ENCODE measurements at places on chromosomes 3 and 15. TPM values are rescaled to one million over a fixed set of nuclear protein-coding genes. Genes with fewer than 3 reads are reported as not detected.
A peak's percentile ranks its signal among the peaks of the same experiment; 100 is the strongest.

The TLR9 gene
- total RNA-seq: not detected

The GPR87 gene
- not detected for total RNA-seq

The PRTG gene
- total RNA-seq: 6.6 TPM

The PPP1R14D gene
- total RNA-seq: 197 TPM

The CSTA gene
- total RNA-seq: not detected

The SGO1 gene
- total RNA-seq: 3.2 TPM

DNA sequence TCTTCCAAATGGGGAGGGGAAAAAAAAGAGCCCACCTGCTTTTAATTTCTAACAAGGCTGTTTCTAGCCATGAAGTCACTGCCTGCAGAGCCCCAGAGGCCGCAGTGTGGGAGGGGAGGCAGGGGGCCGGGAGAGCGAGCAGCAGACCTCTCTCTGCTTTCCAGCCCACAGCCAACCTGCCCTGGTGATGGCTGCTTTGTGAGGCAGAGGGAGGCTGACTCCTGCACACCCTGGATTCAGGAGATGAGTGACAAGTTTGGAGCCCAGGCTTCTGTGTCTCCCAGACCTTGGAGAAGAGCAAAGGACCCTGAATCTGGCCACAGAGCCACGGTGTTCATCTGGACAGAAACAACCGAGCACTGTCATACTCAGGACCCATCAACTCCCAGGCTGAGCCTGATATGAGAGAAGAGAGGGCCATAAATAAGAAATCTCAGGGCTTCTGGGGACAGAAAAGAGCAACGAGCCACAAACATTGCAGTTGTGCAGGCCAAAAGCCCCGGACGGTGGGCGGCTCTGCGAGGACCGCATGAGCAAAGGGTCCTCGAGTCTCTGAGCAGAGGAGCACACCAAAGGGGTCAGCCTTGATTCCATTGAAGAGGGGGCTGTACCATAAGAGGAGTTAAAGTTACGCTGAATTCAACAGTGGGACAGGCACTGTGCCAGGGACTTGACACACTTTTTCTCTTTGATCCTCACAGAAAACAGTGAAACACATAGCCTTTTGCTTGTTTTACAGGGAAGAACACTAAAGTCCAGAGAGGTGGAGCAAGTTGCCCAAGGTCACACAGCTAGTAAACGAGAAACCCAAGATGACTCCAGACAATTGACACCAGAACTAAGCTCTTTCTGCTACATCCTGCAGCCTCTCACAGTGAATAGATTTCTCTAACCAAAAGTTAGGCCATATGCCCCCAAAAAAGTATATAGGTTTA lies 97.2 kb downstream of the SEMA5B start:
- no peak overlapping the region for H3K27ac ChIP-seq
- no peak overlapping the region for H3K4me3 ChIP-seq
- H3K27me3 ChIP-seq: no peaks in the 10 kb centered on the region
- DNase-seq: no peak

DNA sequence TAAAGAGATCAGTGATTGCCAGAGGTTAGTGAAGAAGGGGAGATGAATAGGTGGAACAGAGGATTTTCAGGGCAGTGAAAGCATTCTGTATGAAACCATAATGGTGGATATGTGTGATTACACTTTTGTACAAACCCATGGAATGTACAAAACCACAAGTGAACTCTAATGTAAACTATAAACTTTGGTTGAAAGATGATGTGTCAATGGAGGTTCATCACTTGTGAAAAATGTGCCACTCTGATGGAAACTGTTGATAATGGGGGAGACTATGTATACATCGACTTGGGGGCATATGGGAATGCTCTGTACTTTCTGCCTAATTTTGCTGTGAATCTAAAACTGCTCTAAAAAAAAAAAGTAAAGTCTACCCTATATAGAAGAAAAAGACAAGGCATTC lies 68.7 kb upstream of the ARHGEF3 start:
- no peaks in the 10 kb centered on the region for H3K27me3 ChIP-seq
- H3K27ac ChIP-seq: no peak overlapping the region
- no peaks in the 10 kb centered on the region for H3K36me3 ChIP-seq
- H3K4me3 ChIP-seq: no peak overlapping the region

DNA sequence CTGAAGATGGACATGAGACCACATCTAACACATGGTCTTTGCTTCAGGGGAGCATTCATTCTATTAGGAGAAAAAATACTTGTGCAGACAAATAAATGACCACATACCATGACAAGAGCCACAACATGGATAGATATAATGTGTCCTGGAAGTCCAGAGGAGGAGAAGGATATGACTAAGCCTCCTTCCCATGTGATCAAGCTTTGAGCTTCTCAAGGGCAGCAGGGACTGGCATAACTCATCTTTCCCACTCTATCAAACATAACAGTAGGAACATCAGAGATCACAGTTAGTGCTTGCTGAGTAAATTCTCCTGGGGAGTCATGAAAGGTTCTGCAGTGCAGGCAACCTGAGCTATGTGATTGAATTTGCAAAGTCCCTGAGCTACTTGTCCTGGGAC lies 86.0 kb upstream of the LPP start:
- DNase-seq: no peak
- no peaks in the 10 kb centered on the region for H3K36me3 ChIP-seq
- no peak overlapping the region for H3K4me3 ChIP-seq
- H3K4me1 ChIP-seq: no peaks in the 10 kb centered on the region
- no peaks in the 10 kb centered on the region for H3K27me3 ChIP-seq
- no peak overlapping the region for H3K27ac ChIP-seq

DNA sequence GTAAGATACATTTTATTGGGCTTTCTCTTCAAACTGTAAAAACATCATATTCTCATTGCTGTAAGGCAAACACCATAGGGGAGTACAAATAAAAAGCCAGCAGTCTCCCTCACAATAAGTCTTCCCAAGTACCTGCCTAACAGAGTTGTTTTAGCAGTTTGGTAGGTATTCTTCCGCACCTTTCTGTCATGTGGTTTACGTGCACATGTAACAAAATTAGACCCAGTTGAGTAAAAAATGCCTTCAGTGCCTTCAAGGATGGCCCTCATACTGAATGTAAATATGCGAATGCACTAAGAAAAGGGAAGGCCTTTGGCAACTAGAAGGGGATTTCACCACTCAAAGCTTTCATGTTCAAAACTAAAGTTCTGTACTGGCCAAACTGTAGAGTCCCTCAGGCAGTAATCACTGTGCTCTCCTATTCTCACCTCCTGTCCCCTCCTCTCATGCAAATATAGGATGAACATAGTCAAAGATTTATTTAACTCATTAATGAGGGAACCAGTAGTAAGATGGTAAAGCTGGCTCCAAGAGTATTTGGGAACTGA lies 26.4 kb downstream of the USP3 start:
- H3K4me1 ChIP-seq: no peaks in the 10 kb centered on the region
- H3K36me3 ChIP-seq: no peaks in the 10 kb centered on the region
- no peak overlapping the region for H3K4me3 ChIP-seq
- no peak overlapping the region for H3K27ac ChIP-seq

GRCh38 chr3:76991165-76991564 lies 48.7 kb upstream of the ROBO2 start:
- H3K4me3 ChIP-seq: no peak overlapping the region
- no peak overlapping the region for H3K27ac ChIP-seq
- H3K4me1 ChIP-seq: no peaks in the 10 kb centered on the region
- H3K27me3 ChIP-seq: no peaks in the 10 kb centered on the region

DNA sequence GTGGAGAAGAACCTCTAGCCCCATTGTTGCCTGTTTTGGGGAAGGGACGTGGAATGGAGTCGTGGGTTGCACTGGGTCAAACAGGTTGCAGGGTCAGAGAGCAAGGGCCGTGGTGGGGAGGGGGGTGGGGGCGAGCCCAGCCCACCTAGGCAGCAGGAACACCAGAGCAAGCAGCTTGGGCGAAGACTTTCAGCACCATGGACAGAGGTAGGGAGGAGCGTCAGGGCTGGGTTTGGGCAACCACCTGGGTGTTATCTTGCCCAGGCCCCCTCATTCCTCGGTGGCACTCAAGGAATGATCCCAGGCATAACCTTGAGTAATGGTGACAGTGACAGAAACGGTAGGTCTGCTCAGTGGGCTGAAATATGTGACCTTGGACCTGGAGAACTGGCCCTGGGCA lies 45.9 kb upstream of the TMEM115 start:
- no peak overlapping the region for H3K4me3 ChIP-seq
- H3K36me3 ChIP-seq: no peaks in the 10 kb centered on the region
- H3K27ac ChIP-seq: no peak overlapping the region
- no peaks in the 10 kb centered on the region for H3K4me1 ChIP-seq
- no peak for DNase-seq
- H3K27me3 ChIP-seq: no peaks in the 10 kb centered on the region

DNA sequence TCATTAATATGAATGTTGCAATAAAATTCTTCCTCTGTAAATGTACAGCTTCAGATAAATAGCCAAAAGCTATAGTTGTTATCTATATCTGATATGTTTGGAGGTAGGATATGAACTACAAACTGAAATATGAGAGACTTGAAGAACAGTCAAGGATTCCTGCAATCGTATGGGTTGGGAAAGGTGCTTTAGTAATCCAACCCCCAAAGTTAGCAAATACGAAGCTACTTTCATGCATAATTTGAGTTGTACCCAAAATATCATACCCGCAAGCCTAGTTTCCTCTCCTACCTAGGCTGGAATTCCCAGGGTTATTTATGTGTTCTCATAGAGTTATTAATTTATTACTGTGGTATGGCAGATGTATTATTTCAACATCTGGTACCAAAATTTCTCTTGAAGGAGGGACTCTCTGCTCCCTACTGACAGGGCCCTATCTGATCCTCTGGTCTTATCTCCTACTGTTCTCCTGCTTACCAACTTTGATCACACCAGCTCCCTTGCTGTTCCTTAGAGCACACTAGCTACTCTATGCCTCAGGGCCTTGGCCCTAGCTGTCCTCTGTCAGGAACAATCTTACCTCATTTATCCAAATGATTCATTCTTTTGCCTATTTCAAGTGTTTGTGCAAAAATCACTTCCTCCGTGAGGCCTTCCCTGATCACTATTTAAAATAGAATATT lies 140.4 kb upstream of the CCDC54 start:
- no peak for DNase-seq
- no peak overlapping the region for H3K27ac ChIP-seq
- H3K4me3 ChIP-seq: no peak overlapping the region

DNA sequence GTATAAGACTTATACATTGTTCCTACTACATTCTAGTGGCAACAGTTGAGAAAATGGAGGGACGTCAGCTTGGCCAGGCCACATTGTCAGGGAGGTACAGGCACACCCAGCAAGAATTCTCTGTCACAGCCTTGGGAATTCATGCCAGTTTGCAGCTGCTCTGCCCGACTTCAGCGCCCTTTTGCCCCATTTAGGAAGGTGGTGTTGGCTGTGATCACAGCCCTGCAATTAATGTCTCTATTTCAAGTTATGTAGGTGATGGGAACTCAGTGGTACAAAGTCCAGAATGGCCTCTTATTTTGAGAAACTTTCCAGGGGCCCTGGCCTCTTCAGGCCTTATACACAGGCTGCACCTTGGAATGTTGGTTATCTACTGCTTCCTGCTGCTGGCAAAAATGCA lies 26.7 kb downstream of the AMOTL2 start:
- peak; percentile 64 for DNase-seq
- no peaks in the 10 kb centered on the region for H3K27me3 ChIP-seq
- H3K4me1 ChIP-seq: peaks cover 34% of the 10 kb centered on the region

- H3K27ac ChIP-seq: no peak overlapping the region
- no peak overlapping the region for H3K4me3 ChIP-seq
- no peaks in the 10 kb centered on the region for H3K36me3 ChIP-seq
- no peaks in the 10 kb centered on the region for H3K27me3 ChIP-seq
Observed at GRCh38 chr3:65975032-65975431, 63.7 kb downstream of the MAGI1 start.

All from Peyer's patch (tissue), 4 donors.